ENCODE measurements at places on chromosomes 7 and 10.

DNA sequence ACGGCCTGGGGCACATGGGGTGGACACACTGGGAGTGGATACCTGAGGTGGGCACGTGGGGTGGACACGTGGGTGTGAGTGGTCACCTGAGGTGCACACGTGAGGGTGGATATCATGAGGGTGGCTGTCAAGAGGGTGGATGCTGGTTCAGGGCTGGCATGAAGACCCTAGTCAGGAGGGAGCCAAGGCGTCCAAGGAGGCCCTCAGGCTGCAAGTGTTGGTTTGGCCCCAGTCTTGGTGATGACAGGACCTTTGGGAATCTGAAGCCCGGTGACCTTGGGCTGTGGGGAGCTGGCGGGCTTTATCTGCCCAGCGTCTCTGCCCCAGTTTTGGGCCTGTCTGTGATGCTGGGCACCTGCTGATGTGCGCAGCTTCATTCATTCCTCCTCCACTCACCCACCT lies 24.9 kb upstream of the PFKFB3 start:
- DNase-seq: no peak

DNA sequence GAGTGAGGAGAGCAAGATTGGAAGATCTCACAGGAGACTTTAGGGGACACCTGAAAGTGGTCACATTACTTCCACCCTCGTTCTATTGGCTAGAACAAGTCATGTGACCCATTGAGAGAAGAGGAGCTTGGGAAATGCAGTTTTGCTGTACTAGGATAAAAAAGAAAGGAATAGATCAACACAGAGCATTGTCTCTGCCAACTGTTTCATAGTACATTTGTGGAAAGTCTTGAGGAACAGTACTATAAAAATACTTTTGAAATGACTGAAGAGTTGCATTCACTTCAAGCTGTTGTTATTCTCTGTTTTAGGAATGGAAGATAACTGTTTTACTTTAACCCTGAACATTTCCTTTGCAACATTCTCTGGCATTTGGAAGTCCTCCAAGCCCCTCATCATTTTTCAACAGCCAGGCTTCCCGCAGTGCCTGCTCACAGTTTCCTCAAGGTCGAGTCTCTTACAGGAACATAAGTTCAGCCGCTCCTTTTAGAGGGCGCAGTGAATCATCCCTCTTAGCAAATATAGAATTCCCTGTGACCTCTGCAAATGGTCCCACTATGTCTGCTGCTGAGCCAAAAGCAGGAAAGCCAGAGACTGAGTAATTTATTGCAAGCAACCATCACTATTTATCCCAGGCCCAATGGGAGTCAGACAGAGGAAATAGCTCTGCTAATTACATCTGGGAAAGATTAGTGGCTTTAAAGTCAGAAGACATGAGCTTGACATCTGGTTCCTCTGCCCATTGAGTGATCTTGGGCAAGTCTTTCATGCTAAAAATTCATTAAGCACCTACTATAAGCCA lies 40.7 kb downstream of the MRPL32 start:
- DNase-seq: no peak

- no peak for DNase-seq
These were observed 324.5 kb downstream of the PHF14 start for GRCh38 chr7:11298220-11298619.

GRCh38 chr10:110827410-110827809 lies 44.3 kb upstream of the PDCD4 start:
- DNase-seq: no peak

GRCh38 chr7:85111761-85112160 lies 75.1 kb downstream of the SEMA3D start:
- no peak for DNase-seq

DNA sequence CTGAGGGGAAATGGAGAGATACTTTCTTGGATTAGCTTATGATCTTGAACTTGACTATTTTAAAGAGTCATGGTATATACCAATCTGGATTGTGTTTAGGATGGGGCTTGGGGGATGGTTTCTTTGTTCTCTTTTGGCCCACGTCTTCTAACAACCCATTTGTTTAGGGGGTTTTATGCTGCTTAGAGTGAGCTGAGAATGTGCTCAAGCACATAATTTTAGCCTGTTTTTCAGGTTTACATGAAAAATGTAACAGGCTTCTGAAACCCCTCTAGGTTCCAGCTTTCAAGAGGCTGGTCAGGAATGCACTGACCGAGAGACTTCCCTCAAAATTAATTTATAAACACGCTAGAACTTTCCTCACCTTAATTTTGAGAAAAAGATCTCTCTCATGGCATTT lies 94.3 kb downstream of the AUTS2 start:
- no peak for DNase-seq

DNA sequence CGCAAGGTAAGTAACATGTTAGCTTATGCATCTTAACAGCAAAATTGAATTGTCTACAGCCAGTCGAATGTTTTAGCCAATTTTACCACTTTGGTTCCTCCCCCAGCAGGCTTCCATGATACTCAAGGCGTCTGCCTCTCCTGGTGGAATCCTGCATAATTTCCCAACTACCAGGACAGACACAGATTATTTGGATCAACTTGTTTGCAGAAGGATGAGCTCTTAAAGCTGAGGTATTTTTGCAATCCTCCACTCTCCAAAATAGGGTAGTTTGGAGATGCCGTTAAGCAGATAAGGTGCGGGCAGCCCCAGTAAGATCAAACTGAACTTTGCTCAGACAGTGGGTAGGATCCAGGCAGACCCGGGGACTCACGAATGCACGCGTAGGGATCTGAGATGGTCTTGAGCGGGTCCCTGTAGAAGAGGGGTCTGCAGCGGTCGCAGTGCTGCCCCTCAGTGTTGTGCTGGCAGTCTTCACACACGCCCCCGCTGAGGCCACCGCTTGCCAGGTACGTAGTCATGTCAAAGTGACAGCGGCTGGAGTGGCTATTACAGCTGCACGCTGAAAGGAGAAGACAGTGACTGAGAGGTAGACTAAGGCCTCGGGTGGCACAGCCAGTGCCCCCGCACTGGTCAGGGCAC lies 27.4 kb downstream of the LAMB4 start:
- DNase-seq: no peak

DNA sequence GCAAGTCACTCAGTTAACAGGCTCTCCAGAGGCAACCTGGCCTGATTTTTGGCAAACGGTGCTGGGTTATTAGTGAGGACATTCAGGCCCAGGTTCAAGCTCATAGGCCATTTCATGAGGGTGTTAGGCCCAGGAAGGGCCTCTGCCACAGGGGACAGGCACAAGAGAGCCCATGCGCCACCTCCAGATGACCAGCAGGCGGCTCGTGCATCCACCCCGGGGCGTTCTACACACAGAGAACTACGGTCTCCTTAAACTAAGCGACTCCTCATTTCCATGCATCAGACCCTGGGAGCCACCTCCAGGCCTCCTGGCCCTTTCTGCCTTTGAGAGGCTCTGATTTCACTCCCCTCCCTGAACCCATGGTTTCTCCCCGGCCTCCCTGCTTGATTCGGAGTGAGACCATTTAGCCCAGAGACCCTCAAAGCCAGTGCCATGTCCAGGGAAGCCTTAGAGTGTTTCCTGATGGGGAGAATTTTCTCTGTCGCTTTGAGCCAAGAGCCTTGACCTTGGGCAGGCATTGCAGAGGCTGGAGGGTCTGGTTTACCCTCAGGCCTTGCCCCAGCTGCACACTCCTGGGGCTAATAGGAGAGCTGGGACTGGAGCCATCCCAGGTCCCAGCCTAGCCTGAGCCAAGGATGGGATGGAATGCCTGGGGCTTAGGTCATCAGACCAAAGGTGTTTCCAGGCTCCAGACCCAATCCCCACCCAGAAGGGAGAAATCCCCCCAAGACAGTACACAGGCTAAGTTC lies 188.0 kb downstream of the GRID1 start:
- DNase-seq: no peak

DNA sequence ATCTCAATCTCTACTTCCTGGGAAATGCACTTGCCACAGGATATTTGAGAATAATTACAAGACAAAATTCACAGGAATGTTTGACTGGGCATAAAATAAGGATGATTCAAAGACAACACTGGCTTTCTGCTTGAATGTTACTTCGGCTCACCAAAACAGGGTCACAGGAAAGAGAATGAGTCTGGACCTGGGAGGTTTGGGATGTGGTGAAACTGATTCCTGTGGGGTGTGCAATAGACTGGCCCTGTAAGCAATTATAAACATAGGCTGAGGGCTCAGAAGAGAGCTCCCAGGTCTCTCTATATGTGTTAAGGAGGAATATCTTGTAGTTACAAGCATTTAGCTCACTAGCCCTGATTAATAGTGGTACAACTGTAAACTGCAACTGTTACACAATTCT lies 613.9 kb upstream of the CELF2 start:
- DNase-seq: no peak

DNA sequence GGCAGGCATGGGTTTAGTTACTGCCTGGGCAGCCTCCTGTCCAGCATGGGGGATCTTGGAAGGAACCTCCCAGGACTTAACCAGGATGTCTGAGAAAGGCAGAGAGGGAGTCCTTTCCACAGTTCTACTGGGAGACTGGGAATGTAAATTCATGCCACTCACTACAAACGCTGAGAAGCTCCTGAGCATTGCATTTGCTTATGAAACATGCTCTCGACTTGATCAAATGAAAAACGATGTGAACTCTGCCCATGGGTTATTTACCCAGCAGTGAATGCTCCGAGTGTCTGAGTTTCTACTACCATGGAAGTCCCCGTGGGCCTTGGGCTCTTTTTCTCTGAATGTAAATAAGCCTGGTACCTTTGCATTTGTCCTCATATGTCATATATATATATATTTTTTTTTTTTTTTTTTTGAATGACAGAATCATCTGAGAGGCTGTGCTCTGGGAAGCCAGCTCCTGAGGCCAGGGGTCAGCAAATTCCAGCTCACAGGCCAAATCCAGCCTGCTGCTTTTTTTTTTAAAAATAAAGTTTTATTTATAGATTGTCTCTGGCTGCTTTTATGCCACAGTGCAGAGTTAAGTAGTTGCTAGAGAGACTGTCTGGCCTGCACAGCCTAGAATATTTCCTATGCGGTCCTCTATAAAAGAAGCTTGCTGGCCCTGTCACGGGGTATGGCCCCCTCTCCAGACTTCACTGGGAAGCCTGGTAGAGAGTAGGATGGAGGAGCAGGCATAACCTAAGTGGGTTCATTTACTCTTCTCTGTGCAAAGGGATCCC lies 21.4 kb upstream of the RAPGEF5 start:
- no peak for DNase-seq

GRCh38 chr10:110462166-110463095 lies 35.3 kb upstream of the DUSP5 start:
- no peak for DNase-seq

GRCh38 chr7:17118412-17118811 lies 180.0 kb upstream of the AHR start:
- no peak for DNase-seq

DNA sequence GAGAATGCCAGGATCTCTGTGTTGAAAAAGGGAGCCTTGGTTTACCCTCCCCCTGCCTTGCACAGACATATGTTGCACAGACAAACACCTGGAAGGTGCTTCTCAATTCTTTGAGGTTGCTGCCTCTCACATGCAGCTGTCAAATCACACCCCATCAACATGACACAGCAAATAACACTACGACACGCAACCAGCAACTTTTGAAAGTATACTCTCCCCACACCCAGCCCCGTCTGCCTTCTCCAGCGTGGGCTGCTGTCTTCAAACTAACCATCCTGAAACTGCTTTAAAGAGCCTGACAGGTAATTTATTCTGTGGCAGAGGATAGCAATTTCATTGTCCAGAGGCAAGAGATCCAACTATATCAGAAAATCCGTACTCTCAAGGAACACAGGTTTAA lies 136.1 kb downstream of the PLXNA4 start:
- DNase-seq: no peak

DNA sequence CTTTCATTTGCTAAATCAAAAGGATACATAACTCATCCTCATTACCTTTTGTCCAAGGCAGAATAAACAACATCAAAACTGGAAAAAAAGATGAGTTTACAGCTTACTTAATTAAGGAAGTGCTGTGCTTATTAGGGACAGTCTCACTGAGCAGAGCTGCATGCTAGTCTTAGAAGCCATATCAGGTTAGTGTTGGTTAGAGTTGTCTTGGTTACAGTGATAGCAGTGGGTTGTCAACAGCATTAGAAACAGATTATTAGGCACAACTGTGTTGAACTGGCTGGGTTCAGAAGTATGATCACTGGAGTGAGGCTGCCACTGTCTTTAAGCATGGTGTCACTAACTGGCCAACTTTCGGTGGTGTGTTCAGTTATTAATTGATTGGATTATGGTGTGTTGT lies 503.9 kb upstream of the IGFBP3 start:
- DNase-seq: no peak

DNA sequence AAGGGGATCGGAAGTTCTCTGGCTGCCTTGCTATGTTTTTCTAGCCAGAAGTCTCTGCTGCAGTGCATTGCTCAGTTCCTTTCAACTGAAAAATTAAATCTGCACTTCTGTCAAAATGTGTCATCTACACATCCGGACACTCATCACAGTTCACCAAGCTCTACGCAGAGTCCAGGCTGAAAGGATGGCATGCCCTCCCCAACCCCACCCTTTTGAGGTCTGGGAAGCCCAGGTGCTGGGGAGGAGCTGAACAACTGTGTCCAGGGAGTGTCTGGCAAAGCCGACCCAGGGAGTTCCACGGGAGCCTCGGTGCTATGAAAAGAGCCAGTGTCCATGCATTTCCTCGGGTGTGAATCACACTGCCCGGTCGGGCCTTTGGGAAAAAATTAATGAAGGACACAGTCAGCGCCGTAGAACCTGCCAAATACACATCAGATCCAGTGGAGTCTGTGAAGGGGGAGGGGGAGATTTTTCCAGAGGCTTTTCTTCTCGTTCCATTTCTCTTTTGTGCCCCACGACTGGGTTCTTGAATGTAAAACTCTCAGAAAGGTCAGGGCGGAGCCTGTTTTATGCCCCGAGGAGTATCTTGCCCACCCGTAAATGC lies 757 bp upstream of the PALS2 start:
- no peak for DNase-seq

Data from stimulated activated CD4-positive, alpha-beta T cell treated with anti-CD3 and anti-CD28 coated beads, Interleukin-12 subunit alpha, Interleukin-12 subunit beta, amount 100 ng/mL, for 4 hours (primary cell).